ENCODE measurements at places on chromosomes 11 and 22.

DNA sequence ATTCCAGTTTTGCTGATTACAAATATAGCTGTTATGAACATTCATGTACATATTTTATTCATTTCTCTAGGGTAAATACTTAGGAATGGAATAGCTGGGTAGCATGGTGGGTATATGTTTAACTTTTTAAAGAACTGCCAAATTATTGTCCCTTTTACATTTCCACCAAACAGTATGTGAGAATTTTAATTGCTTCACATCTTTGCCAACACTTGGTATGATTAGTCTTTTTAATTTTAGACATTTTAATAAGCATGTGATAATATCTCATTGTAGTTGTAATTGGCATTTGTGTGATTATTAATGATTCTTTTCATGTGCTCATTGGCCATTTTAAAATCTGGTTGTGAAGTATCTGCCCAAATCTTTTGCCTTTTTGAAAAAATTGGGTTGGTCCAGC is 72.6 kb upstream of the SORL1-AS1 start:
- DNase-seq: no peak

GRCh38 chr11:15106201-15106965 is 8.3 kb upstream of the INSC start:
- DNase-seq: no peak

- DNase-seq: no peak
These were observed 8.1 kb upstream of the GLYAT start for GRCh38 chr11:58739725-58740430.

- DNase-seq: no peak
These were observed 10.0 kb upstream of the MAPK11 start for GRCh38 chr22:50280022-50280707.

DNA sequence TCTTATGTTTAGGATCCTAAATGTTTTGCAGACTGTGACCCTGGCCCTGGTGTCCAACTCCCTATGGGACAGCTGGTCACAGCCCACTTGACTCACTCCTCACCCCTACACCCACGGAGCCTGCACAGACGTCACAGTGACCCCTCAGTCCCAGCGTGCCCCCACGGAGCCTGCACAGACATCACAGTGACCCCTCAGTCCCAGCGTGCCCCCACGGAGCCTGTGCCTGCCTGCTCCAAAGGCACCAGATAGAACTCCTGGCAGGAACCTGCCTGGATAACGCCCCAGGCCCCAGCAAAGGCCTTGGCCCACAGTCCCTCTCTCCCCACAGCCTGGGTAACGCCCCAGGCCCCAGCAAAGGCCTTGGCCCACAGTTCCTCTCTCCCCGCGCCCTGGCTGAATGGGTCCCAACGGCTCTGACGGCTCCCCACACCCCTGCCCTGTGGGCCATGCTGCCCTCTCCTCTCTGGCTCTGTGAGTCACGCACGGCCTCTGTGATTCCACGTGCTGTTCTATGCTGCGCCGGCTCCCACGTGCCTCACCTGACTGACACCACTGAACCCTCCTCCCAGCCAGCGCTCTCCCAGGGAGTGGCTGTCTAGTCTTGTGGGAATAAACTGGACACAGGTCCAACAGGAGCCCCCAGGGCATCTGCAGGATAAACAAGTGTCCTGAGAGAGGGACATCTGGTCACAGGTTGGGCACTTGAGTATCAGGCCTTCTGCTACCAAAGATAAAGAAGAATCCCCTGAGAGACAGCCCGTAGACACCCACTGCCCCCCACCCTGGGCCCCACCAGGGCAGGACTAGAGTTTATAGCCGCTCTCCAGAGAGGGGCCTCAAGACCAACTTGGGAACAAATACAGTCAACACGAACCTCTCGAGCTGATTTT is 250.3 kb downstream of the BRD1 start:
- no peak for DNase-seq

GRCh38 chr11:73198677-73199076 is 19.4 kb upstream of the P2RY2 start:
- DNase-seq: no peak

DNA sequence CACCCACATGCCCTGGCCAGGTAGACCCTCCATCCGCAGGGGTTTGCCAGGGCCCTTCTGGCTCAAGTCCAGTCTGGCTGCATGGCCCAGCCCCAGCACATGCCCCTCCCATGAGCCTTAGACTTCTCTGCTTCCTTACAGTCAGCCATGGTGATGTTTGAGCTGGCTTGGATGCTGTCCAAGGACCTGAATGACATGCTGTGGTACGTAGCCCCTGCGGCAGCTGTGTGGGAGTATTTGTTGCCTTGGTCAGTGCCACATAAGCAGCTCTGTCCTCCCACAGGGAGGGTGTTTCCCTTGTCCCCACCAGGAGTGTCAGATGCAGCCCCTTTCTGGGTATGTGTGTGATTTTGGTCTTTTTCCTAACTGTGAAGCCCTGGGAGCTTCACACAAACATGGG is 17.5 kb downstream of the CDC45 start:
- DNase-seq: no peak

- DNase-seq: no peak
These were observed 1.8 kb downstream of the SLC16A8 start for GRCh38 chr22:38081941-38082828.

DNA sequence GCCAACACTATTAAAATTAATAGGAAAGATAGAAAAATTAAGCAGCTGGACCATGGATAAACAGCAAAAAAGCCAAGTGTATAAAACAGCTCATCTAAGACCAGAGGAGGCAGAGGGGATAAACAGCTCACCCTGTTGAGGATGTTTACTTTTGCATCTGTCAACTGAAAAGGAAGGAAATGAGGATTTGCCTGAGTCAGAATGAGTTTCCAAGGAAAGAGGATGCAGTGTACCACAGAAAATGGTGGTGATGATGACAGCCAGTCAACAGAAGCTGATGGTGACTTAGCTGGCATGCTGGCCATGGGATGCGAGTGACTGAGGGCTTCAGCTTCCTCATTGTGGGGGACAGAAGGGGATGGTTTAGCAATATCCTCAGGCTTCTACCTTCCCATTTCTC is 183.5 kb downstream of the KIRREL3 start:
- DNase-seq: no peak

- no peak for DNase-seq
These were observed 35.2 kb downstream of the LRFN4 start for GRCh38 chr11:66891851-66892660.

GRCh38 chr11:65695459-65696241 is 16.4 kb upstream of the KAT5 start:
- DNase-seq: no peak

- DNase-seq: no peak
These were observed 131.2 kb upstream of the PARVA start for GRCh38 chr11:12246147-12246546.

DNA sequence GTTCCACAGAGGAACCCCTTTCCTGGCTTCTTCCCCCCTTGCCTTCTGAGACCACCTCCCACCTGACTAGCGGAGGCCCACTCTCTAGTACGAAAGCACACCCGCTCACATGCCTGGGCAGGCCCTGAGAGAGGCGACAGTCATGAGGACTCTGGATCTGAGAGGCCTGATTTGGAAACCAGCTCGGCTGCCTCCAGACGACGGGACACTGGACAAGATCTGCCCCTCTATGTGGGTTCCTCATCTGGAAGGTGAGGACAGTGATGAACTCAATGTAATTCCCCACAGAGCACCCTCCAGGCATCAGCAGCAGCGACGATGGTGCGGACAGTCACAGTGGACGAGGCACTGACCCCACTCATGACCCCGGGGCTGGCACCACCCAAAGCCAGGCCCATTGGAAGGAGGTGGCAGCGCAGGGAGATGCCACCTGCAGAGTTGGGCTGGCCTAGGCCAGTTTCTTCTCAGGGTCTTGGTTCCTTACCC is 7.5 kb downstream of the SULT4A1 start:
- DNase-seq: no peak

DNA sequence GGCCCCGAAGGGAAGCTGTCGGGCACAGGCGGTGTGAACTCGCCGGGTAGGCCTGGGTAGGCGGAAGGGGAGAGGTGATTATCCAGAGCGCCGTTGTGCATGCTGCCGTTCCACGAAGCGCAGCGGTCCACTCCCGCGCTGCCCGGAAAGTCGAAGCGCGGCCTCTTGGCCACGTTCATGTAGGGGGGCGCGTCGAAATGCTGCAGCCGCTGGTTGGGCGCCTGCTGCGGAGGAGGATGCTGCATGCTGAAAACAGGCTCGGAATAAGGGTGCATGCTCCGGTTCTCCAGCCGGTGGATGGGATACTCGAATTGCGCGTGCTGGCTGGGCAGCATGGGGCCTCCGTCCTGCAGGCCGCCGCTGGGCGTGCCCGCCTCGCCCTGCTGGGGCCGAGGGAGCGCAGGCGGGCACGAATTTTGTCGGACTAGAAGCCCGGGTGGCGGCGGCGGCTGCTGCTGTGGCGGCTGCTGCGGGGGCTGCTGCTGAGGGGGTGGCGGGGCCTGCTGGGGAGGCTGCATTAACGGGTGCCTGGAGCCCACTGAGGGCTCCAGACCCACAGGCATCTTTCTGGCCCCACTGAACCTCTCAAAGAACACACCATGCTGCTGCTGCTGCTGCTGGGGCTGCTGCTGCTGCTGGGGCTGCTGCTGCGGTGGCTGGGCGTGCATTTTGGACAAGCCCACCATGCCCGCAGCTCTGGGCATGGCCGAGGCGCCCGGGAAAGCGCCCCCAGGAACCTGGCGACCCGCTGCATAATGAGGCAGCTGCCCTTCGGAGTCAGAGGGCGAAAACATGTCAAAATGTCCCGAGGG is 2.3 kb downstream of the MN1 start:
- no peak for DNase-seq

GRCh38 chr22:36546092-36546804 is 17.3 kb upstream of the EIF3D start:
- no peak for DNase-seq

GRCh38 chr22:46673205-46673604 is 53.0 kb downstream of the GRAMD4 start:
- no peak for DNase-seq

GRCh38 chr11:117570701-117571100 is 226.3 kb downstream of the DSCAML1 start:
- DNase-seq: no peak

DNA sequence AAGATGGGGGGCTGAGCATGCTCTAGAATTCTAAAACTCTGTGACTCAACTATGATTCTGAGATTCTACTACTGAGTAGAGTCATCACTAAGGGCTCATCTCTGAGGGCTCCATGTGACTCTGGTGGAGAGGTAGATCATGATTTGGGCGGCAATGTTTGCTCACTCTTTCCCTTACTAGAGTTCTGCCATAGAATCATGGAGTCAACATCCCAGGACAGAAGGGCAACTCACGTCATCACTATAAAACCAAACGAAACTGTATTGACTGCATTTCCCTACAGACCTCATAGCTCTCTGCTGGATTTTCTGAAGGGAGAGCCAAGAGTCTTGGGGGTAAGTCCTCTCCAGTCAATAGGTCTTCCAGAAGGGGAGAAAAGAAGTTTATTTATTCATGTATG is at the start of gene MS4A14:
MS4A14 (plus strand) TSS at position 78 of the 400 bp plus-strand sequence; CDS start at position 198, 120 bp downstream.
- no peak for DNase-seq

DNA sequence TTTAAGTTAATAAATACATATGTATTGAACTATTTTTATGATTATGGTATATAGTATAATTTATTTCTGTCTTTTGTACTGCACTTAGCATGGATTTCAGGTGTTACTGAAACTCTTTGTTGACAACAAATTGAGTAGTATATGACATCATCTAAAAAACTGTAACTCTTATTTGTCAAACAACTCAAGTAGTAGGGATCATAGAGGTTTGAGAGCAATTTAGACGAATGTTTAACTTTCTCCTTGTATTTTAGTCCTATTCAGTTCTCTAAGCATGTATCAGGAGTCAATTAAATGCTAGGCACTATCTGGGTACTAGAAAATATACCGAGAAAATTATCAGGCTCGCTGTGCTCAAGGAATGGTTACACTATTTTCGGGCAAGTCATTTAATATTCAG is 595.2 kb downstream of the METTL15 start:
- no peak for DNase-seq

- DNase-seq: no peak
These were observed 9.7 kb upstream of the ANKK1 start for GRCh38 chr11:113377681-113378412.

DNA sequence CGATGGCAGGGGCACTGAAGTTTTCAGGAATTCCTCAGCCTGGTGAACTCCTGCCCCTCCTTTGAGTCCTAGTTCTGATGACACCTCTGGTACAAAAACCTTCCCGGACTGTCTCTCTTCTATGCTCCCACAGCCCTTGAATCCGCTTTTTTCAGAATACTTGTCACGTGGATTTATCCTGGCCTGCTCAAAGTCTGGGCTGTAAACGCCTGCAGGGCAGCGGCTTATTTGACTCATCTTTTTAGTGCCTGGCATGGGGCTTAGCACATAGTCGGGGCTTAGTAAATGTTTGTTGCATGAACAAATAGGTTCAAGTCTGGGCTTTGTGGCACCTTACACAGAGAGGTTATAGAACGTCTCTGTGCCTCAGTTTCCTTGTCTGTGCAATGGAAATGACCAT is 13.4 kb upstream of the KCNJ11 start:
- DNase-seq: no peak

DNA sequence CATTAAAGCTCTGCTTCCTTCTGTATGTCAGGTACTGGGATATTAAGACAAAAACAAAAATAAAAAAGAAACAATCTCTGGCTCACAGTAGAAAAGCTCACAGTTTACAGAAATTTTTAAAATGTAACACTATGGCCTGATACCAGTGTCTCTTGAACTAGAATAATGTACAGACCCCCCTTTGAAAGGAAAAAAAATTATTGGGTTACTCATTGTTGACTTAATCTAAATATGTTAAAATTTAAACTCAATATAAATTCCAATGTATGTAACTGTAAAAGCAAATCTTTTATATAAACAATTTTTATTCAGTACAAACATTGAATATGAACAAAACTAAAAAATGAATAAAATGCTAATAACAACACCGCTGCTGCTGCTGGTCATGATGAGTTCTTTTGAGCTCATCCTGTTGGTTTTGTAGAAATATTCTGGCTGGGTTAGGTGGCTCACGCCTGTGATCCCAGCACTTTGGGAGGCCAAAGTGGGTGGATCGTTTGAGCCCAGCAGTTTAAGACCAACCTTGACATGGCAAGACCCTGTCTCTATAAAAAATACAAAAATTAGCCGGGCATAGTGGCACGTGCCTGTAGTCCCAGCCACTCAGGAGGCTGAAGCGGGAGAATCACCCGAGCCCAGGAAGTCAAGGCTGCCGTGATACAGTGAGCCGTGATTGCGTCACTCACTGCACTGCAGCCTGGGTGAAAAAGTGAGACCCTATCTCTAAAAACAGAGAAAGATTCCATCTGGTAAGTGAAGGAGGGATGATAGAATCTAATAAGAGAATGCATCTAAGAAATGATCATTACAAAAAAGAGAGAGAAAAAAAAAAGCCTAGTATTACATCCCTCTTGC is 11.8 kb upstream of the KCNE3 start:
- DNase-seq: no peak

DNA sequence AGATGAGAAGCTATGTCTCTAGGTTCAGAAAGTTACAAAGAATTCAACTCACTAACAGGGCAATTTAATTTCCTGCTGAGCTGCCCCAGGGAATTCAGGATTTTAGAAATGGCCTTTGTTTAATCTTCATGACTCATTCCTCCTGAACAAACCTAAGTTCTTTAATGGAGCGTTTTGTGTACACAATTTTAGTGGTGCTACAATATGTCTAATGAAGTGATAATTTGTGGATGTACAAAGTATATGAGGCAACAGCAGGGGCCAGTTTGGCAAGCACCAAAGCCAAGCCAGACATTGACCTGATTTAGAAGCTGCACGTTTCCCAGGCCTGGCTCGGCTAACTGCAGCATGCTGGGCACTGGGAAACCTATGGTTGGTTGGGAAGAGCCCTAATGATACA is 34.4 kb upstream of the HEPHL1 start:
- DNase-seq: no peak

All from activated T-cell treated with anti-CD3 and anti-CD28 coated beads for 1 hour (primary cell).